ENCODE measurements at places on chromosomes 1 and 21.
A peak's percentile ranks its signal among the peaks of the same experiment; 100 is the strongest.

DNA sequence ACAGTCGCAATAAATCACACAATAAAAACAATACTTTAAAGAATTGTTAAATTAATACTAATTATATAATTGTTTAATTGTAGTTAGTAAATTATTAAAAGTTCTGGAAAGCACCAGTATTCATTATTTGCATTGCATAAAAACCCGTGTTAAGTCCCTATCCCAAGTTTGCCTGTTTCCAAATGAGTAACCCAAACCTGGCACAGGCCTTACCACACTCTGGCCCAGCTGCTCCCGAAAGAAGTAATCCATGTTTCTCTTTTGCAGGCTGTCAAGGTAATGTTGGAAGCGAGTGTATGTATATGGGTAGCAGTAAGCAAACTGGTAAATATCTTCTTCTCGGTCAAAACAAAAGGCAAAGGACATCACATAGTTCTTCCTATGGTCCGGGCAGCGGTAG lies 268.7 kb upstream of the BEND5 start:
- no peak for DNase-seq

DNA sequence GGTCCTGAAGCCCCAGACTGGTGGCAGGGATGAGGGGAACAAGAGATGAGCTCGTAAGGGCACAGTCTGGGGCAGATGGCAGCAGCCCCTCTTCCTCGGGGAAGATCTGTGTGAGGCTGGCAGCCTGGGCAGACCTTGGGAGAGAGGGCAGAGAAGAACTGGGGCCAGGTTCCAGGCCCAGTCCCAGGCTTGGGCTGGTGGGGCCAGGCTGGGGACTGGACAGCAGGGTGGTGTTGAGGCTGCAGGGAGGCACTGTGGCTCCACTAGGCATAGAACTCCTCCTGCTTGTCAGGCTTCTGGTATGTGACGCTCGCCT lies 35.7 kb downstream of the SDC3 start:
- DNase-seq = no peak

DNA sequence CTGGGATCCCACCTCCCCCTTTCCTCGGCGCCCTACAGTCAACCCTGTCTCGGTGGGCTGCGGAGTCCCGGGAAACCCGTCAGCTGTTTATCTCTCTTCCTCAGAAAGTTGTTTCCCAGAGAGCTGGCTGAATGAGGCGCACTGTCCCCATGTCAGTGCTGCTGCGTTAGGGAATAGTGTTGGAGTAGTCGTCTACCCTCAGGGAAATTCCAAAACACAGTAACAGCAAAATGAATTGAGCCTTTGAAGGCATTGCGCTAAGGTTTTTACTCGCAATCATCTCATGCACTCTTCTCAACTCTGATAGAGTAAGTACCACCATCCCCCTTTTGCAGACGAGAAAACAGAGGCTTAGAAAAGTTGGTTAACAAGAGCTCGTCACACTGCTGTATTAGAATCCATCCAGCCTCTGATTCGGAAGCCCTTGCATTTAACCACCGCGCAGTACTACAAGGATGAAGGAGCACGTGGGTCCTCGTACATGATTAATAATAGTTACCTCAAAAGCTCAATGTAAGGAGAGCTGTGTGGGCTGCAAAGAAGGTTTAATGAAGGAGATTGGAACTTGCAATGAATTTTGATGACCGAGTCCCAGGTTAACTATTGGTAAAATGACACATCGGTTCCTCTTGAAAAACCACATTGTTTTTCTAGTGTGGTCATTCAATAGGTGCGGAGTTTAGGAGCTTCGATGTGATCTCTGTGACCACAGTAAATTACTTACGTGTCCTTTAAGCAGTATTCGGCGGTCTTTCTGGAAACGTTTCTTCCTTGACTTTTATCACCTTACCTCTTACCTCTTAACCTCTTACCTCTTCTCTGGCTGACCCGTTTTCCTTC lies 788 bp upstream of the EDEM3 start:
- peak; percentile 42 for DNase-seq

- DNase-seq = no peak
Measured at GRCh38 chr1:41427122-41427913, 57.2 kb downstream of the EDN2 start.

- DNase-seq = no peak
Measured at GRCh38 chr1:207058252-207058651, 5.2 kb downstream of the PFKFB2 start.

GRCh38 chr1:57353654-57354053 lies 70.2 kb downstream of the DAB1 start:
- DNase-seq = no peak

GRCh38 chr1:204837440-204838084 lies 33.1 kb upstream of the NFASC start:
- peak; percentile 39 for DNase-seq

All from activated CD4-positive, alpha-beta memory T cell treated with anti-CD3 and anti-CD28 coated beads for 36 hours (primary cell).